ENCODE measurements at places on chromosomes 2 and 18.

GRCh38 chr2:101751276-101751815, 53.8 kb downstream of the MAP4K4 start:
- no peak for DNase-seq

GRCh38 chr2:160394153-160394552, 99.5 kb downstream of the RBMS1 start:
- peak; percentile 13 for DNase-seq

DNA sequence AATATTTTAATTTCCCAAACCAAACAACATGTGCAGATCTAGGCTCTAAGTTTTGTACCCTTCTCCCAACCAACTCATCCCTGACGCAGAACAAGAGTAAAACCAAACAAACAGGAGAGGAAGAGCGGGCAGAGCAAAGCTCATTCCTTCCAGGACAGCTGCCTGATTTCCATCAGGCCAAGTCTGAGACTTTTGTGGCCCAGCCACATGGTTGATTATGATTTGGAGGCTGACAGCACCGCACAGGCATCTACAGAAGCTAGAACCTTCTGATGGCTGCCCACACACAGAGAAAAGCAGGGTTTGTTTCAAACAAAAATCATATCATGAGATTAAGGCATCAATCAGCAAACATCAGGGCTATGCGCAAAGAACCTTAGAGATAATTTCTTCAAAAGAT, 262.6 kb downstream of the TNS1 start:
- DNase-seq, result no peak

GRCh38 chr18:457140-457519, 43.4 kb downstream of the COLEC12 start:
- DNase-seq, result no peak

DNA sequence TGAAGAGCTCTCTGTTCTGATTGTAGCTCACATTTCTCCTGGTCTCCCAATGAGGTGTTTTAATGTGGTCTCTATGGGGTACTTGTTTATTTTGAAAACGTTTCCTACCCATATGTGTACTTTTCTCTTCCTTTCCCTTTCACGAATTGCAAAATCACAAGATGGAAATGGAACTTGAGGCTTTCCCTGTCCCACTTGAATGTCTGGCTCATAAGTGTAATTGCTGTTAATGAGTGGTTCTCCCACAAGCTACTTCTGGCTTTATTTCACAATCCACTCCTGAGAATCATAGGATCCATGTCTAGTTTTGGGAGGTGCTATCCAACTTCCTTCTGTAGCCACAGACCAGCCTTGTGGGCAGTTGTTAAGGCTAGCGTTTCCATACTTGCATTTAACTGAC, 81.1 kb upstream of the CAVIN2 start:
- DNase-seq, result peak; percentile 88

- no peak for DNase-seq
Measured at GRCh38 chr2:169976335-169976851, 149.1 kb downstream of the UBR3 start.

All from OCI-M1 (cell line).